ENCODE measurements at places on chromosomes 12 and 14.

GRCh38 chr14:93834699-93835371 is 46.5 kb upstream of the PRIMA1 start:
- H3K36me3 ChIP-seq, result no peaks in the 10 kb centered on the region
- H3K4me1 ChIP-seq, result no peaks in the 10 kb centered on the region
- H3K4me3 ChIP-seq, result no peak overlapping the region
- H3K27ac ChIP-seq, result no peak overlapping the region

- no peak overlapping the region for H3K27ac ChIP-seq
- H3K4me1 ChIP-seq, result no peaks in the 10 kb centered on the region
- H3K4me3 ChIP-seq, result no peak overlapping the region
- H3K36me3 ChIP-seq, result no peaks in the 10 kb centered on the region
- DNase-seq, result no peak
Observed at GRCh38 chr14:52413729-52414408, 99.8 kb downstream of the PTGER2 start.

GRCh38 chr12:26551385-26551784 is 281.6 kb downstream of the ITPR2 start:
- peaks cover 38% of the 10 kb centered on the region for H3K36me3 ChIP-seq
- H3K27me3 ChIP-seq, result no peaks in the 10 kb centered on the region
- no peak for DNase-seq
- no peak overlapping the region for H3K4me3 ChIP-seq
- no peak overlapping the region for H3K27ac ChIP-seq

GRCh38 chr14:85235868-85236267 is 294.1 kb upstream of the FLRT2 start:
- DNase-seq, result no peak
- H3K36me3 ChIP-seq, result no peaks in the 10 kb centered on the region
- H3K27me3 ChIP-seq, result no peaks in the 10 kb centered on the region
- no peak overlapping the region for H3K27ac ChIP-seq
- no peak overlapping the region for H3K4me3 ChIP-seq

GRCh38 chr12:19190292-19191031 is 60.9 kb downstream of the PLEKHA5 start:
- no peak overlapping the region for H3K4me3 ChIP-seq
- H3K27me3 ChIP-seq, result no peaks in the 10 kb centered on the region
- H3K36me3 ChIP-seq, result no peaks in the 10 kb centered on the region
- H3K4me1 ChIP-seq, result no peaks in the 10 kb centered on the region

DNA sequence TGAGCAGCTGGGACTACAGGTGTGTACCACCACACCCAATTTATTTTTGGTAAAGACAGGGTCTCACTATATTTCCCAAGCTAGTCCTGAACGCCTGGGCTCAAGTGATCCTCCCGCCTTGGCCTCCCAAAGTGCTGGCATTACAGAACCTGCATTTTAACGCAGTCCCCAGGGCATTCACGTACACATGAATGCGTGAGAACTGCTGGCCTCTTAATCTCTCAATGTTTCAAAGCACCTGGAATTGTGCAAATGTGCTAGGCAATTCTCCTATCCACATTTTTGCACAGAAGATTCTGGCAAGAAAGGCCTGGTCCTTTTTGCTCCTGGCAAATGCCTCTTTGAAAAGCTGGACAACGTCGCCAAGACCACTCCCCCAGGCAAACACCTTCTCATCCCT is 35.2 kb downstream of the TESC start:
- H3K27ac ChIP-seq, result no peak overlapping the region
- H3K36me3 ChIP-seq, result no peaks in the 10 kb centered on the region
- H3K27me3 ChIP-seq, result no peaks in the 10 kb centered on the region
- H3K4me3 ChIP-seq, result no peak overlapping the region

- H3K27ac ChIP-seq, result no peak overlapping the region
- peaks cover 23% of the 10 kb centered on the region for H3K27me3 ChIP-seq
- no peak for DNase-seq
- H3K4me3 ChIP-seq, result no peak overlapping the region
- peaks cover 4% of the 10 kb centered on the region for H3K4me1 ChIP-seq
- H3K36me3 ChIP-seq, result no peaks in the 10 kb centered on the region
Observed at GRCh38 chr14:104643306-104643705, 38.7 kb upstream of the TMEM179 start.

DNA sequence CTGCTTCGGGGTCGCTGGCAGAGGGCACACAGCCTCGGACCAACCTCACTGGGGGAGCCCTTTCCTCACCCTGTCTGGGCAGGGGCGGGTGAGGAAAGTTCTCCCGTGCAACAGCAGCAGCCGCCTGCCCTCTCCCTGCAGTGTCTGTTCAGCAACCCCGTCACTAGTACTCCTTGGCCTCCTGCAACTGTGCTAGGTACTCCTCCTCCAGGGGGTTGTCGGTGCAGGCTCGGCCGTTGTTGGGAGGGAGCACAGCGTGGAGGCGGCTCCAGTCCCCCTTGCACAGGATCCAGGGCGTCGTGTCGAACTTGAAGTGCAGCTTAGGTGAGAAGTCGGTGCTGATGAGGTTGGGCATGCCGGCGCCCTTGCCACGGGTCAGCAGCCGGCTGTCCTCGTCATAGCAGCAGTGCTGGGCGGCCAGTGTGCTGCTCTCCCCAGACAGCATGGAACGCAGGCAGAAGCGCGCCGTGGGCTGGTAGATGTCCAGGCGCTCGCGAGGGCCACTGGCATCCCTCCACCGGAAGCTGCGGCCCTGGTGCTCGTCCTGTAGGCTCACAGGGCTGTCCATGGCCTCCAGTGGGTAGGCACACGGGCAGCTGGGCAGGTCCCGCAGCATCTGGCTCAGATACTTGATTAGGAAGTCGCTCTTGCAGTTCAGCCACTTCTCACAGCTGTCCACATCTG is 17.7 kb downstream of the AHSA1 start:
- no peak overlapping the region for H3K4me3 ChIP-seq
- no peak for DNase-seq
- H3K27ac ChIP-seq, result no peak overlapping the region
- H3K36me3 ChIP-seq, result no peaks in the 10 kb centered on the region
